Germinal center (tissue), 1 donor: ENCODE measurements at places on chromosomes 11 and 22.

GRCh38 chr22:34045311-34045710, 125.0 kb upstream of the LARGE1 start:
- no peak for DNase-seq

DNA sequence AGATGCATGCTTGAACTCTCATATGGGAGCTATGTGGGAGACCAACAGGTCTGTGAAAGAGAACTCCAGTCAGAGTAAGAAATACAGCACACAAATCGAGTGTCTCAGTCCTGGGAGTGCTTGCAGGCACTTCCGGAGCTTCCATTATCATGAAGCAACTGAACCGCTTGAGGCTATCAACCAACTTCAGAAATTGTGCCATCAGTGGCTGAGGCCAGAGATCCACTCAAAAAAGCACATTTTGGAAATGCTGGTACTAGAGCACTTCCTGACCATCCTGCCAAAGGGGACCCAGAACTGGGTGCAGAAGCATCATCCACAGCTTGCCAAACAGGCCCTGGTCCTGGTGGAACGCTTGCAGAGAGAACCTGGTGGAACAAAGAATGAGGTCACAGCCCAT, 33.4 kb downstream of the GAB2 start:
- DNase-seq, result no peak

DNA sequence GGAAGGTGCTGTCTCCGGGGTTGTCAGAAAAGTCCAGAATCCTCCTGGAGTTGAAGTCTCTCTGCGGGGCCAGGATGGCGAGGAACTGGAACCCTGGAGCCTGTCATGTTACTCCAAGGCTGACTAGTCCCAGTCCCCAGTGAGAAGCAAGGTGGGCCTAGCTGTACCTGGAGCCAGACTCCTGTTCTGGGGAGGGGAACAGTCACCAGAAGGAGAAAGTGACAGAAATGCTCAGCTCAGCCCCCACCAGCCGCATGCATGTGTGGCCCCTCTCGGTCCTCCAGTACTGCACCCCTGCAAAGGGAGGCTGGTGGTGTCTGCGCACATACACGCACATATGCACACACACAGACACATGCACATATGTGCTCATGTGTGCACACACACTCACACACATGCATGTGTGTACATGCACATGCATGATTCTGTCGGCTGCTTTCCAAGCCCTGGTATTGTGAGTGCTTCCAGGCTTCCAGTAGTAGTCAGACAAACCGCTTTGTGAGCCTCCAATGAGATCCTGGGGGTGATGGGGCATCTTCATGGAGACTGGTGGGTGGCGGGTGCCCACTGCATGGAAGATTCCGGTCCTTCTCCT, 54.3 kb downstream of the RTL6 start:
- no peak for DNase-seq

- no peak for DNase-seq
These were observed 61.7 kb downstream of the FLI1 start for GRCh38 chr11:128755564-128755963.

DNA sequence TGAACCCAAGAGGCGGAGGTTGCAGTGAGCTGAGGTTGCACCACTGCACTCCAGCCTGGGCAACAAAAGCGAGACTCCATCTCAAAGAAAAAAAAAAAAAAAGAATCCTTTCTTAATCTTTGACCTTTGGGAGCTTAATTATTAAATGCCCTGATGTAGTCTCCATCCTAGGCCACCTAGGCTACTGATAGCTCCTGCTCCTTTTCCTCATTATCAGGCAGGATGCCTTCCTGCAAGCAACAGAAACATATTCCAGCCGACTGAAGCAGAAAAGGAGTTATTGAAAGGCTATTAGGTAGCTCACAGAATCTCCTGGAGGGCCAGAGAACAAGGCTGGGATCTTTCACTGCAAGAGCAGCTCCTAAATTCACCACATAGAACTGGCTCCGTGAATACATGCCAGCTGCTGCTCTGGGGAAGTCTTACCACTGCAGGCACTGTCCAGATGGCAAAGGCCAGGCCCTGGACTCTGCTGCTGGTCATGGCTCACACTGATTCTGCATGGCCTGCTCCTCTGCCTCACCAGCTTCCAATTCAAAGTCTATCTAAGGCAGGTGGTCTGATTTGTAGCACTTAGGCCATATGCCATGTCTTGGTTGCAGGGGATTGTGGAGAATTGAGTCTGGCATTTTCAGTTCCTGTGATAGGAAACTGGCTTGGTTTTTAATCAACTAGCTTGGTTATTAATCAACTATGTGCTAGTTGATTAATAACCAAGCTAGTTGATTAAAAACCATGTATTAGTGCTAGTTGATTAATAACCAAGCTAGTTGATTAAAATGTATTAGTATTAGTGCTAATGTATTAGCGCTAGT, 26.0 kb upstream of the POLD3 start:
- no peak for DNase-seq
